ENCODE measurements at places on chromosomes 1 and 21.

DNA sequence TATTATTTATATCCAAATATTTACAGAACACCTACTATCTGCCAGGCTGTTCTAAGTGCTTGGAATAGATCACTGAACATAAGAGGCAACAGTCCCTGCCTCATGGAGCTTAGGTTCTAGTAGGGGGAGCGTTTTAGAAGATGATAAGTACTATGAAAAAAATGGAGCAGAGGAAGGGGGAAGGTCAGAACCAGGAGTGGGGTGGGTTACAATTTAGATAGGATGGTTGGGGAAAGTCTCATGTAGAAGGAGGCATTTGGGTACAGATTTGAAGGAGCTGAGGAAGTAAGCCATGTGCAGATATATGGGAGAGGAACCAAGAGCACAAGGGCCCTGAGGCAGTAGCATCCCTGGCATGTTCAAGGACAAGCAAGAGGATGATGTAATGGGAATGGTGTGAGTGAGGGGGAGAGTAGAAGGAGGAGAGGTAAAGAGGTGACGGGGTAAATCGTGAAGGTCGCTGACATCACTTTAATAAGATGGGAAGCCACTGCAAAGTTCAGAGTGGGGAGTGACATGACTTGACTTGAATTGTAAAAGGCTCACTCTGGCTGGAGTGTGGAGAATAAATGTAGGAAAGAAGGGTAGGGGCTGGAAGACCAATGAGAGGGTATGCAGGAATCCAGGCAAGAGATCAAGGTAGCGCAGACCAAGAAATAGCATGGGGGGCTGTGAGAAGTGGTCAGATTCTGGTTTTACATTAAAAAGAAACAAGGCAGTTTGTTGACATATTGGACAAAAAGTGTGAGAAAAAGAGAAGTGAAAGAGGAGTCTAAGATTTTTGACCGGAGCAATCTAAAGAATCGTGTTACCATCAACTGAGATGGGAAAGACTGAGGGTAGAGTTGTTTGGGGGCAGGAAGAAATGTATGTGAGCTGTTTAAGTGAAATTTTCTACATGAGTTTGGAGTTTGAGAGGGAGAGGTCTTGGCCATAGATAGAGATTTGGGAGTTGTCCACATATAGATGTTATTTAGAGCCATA is 92.6 kb downstream of the LPAR3 start:
- no peak for DNase-seq

- peak; percentile 69 for DNase-seq
Measured at GRCh38 chr1:210233495-210234328, 1.1 kb downstream of the SERTAD4 start.

DNA sequence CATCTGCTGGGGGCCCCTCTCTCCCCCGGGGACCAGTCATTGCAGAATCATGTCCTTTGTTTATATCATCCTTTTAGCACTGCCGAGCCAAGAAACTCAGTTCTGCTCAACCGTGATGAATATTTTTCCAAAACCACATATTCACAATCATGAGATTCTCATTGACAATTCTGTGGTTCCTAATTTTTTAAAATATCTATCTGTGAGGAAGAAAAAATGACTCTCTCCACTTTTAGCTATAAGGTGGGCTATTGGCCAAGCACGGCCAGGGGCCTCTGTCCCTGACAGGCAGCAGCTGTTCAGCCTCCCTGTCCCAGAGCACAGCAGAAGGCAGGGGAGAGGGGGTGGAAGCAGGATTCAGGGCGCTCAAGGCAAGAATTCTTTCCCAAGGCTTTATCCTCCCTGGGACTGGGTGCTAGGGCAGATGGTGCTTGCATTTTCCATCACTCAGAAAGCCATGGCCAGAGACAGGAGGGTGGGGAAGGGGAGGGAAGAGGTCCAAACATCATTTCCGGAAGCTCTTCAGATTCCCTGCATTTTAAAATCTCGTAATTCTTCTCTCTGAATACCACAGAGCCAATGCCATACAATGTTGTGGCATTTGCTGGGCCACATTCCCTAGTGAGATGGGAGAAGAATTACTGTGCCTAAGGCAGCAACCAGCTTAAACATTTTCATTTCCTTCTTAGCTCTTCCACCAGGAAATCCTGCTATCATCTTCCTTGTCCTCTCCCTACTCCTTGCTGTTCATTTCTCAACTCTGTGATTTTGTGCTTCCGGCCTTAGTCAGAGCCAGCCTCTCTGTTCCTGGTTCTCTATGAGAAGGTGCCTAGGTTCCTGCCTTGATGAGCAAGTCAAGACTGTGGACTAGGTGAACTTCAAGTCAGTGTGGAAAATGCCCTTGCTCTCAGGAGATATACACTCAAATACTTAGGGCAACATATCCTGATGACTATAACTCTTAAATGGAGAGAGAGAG is 60.3 kb downstream of the KCNJ6 start:
- peak; percentile 30 for DNase-seq

DNA sequence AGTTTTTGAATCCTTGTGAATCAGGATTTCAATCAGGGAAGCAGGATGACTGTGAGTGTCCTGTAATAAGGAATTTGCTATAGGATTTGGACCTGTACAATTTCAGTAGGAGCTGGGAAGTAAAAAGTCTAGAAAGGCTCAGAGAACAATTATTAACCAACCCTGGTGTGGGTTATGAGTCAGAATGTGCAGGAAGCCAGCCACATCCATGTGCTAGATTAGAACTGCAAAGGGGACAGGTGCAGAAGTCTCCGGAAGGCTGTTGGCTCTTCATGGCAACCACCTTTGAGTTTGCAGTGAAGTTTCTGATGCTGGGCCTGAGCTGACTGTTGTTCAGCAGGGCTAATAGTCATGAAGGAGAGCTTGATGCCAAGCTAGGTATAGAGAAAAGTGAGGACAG is 70.7 kb downstream of the SPATA46 start:
- DNase-seq: no peak

GRCh38 chr1:3702528-3702927 is 49.7 kb upstream of the CCDC27 start:
- DNase-seq: no peak

GRCh38 chr1:55823541-55824250 is 608.5 kb upstream of the USP24 start:
- DNase-seq: no peak

GRCh38 chr1:186465946-186466345 is 5.0 kb upstream of the PDC start:
- no peak for DNase-seq

DNA sequence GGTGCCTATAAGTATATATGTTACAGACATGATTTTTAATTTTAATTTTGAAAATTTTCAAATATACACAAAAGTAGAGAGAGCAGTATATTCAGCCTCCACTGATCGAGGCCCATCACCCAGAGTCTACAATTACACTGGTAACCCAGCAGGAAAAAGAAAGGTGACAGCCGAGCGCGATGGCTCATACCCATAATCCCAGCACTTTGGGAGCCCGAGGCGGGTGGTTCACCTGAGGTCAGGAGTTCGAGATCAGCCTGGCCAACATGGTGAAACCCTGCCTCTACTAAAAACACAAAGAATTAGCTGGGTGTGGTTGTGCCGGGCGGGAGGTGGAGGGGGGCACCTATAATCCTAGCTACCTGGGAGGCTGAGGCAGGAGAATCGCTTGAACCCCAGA is 1.4 kb downstream of the YBEY start:
- no peak for DNase-seq

DNA sequence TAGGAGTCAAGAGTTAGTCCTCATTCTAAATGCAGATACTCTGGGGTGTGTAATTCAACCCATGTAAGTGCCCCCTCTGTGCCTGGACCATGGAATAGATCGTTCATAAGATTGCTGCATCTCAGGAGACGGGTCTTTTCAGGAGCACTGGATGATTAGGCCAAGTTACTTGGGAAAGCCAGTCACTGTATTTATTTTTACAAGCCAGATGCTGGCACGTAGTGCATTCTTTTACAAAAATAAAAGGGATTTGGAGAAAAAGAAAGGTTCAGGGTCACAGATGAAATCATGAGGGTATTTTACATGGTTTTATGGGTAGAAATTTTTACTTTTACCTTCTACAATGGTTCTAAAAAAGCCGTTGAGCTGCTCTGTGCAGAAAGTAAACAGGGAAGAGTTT is 102.6 kb upstream of the UBE2U start:
- DNase-seq: no peak

GRCh38 chr1:71899881-71900280 is 382.5 kb downstream of the NEGR1 start:
- DNase-seq: no peak

DNA sequence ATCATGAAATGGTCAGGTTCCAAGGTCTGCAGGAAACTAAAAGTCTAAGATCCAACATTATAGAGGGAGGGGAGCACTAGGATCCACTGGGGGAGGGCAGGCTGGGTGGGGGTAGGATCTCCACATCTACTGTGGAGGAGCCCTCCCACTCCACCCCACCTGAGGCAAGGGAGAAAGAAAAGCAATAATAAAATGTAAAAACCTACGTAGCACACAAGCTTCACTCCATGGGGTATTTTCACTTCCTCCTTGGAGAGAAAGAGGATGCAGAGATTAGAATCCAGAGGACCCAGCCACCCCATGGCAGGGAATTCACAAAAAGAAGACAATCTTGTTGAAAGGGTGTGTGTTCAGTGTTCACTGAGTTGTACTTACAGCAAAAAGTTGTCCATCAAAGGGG is 14.4 kb downstream of the SPOCD1 start:
- DNase-seq: no peak

DNA sequence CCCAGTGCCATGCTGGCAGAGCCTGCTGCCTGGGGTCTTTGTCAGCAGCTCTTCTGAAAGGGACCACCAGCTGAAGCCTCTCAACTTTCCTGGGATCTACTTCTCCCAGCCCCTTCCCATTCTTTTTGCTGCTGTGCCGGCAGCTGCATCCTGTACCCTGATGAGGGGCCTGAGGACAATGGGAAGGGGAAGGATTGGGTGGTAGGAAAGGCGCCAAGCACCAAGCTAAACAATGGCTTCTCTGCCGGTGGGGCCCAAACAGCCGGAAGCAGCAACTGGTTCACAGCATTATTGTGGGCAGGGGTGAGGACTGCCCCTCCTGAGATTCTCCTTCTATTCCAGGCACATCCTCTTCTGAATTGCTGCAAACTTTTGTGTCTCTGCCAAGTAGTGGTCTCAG is 5.0 kb upstream of the EFCAB14 start:
- no peak for DNase-seq

- no peak for DNase-seq
Measured at GRCh38 chr1:153552335-153552734, 3.3 kb upstream of the S100A3 start.

- peak; percentile 84 for DNase-seq
Measured at GRCh38 chr1:12658531-12659453, 14.9 kb downstream of the AADACL4 start.

- DNase-seq: peak; percentile 28
Measured at GRCh38 chr1:27593678-27594563, 10.0 kb downstream of the AHDC1 start.
